Foreskin keratinocyte (primary cell): ENCODE measurements at places on chromosomes 3 and 15.

DNA sequence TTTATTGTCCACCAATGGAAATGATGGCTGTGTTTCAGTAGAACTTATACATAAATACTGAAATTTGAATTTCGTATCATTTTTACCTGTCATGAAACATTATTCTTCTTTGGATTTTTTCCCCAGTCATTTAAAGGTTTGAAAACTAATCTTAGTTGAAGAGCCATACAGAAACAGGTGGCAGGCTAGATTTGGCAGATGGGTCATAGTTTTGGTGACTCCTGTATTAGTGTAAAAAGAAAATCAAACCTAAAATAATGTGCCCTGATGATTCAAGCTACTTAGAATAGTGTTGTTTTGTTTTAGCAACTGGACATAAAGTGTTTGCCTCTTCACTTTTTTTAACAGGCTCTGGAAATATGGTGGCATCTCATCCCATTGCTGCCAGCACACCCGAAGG, 68.9 kb downstream of the SIDT1 start:
- no peak for DNase-seq

GRCh38 chr15:26873846-26874245, 7.0 kb downstream of the GABRA5 start:
- DNase-seq: no peak

DNA sequence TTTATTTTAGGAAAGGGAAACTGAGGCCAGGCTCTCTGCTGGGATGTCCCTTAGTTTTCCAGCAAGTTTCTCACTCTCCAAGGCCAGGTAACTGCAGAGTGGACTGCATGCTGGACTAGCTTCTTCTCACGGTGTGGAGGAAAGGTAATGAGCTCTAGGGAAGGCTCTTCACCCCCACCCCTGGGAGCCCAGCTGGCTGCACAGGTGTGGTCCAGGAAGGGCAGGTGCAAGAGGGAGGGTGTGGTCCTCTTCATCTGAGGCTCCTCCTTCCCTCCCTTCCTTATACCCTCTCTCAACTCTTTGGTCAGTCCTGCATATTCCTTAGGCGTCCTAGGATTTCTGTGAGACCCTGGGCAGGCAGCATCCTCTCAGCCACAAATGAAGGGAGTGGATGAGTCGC, 33.9 kb downstream of the RNU5B-1 start:
- DNase-seq: no peak

DNA sequence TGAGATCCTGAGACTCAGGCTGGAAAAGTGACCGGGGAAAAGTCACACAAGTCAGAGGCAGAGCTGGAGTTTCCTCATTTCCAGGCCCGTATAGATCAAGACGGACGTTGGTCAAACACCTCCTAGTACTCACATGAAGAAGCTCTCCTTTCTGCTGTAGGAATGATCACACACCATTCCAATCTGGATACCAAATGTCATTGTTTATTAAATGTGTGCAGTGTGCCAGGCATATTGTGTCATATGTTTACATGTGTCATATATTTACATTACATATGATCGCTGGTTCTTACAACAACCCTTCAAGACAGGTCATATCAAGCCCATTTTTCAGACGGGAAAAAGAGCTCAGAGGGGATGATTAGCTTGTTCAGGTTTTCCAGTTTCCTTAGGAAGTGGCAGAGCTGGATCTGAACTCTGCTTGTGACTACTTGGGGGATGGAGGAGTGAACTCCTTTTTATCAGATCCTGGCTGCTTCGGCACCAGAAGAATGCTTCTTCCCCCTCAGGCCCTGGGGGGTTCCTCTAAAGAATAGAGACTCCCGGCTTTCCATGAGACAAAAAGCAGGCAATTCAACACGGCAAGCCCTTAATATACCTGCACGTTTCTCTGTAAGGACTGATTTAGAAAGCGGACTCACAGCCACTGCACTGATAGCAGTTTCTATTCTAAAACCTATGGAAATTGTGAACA, 41.9 kb downstream of the FAM43A start:
- no peak for DNase-seq

DNA sequence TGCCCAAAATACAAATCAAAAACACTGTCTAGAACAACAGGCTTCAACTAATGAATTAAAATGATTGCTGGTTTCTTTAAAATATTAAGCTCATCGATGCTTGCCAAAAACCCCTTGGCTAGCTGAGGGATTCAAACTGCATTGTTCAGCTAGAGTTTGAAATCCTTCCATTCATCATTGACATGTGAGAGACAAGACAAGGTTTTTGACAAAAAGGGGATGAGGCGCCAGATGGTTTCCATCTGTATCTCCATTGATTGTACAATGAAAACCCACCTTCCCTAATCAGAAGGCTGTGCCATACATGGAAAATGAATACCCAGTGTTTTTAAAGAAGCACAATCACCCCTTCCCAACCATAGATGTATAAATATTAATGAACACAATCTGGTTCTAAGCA, 67.8 kb downstream of the THRB start:
- DNase-seq: no peak

DNA sequence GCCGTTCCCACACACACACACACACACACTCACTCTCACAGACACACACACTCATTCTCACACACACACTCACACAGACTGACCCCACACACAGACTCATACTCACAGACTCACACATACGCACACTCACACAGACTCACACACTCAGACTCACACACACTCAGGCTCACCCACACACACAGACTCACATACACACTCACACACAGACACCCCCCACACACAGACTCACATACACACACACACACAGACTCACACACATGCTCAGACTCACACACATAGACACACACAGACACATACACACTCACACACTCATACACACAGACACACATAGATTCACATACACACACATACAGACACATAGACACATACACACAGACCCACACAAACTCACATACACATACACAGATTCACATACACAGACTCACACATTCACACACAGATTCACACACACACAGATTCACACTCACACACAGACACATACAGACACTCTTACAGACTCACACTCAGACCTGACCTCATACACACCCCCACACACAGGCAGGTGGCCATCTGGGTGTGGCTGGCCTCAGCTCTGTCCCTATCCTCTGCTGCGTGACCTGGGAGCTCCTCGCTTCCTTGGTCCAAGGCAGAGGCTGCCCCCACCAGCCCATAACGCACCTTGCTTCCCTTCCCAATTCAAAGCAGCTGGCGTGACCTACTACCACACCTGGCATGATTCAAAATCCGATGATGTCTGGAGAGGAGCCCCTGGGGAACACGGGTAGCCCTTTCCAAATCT, 1.9 kb downstream of the C3orf22 start:
- DNase-seq: no peak

DNA sequence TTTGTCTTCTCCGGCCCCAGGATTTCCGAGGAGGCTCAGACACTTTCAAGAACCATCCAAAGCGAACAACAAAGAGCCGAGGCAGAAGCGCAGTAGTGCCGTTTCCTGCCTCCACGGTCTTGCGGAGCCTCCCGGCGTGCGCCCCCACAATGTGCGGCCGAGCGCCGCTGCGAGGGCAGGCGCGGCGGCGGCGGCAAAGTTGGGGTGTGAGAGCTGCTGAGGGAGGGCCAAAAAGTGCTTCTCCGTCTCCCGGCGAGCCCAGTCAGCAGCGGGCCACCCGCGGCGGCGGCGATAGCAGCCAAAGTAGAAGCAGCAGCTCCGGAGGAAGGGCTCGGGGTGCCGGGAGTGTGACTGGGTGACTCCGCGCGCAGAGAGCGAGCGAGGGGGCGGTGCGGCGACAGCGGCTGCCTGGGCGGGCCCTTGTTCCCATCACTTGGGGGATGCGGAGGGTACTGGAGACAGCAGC, 749.1 kb downstream of the ROBO1 start:
- DNase-seq: peak; percentile 57

GRCh38 chr15:25774871-25775270, 88.3 kb downstream of the ATP10A start:
- no peak for DNase-seq

- DNase-seq: no peak
Measured at GRCh38 chr3:187958432-187959003, 195.4 kb upstream of the LPP start.

- DNase-seq: no peak
Measured at GRCh38 chr3:32778389-32778788, 39.4 kb upstream of the TRIM71 start.

DNA sequence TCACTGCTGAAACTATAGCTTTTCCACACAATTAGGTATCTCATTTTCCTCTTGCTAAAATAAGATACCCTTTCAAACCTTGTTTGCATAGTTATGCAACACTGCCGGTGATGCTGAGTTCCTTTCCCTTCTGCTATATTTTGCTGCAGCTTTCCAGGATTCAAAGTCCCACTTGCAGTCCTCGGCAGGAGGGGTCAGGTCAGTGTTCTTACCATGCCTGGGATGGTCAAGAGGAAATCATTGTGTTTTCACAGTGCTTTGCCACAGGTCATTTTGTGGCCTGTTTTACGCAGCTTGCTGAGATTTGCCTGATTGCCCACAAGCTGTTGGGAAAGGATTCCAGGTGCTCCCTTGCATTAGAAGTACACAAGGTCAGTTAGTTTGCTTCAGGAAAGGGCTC, 156.9 kb downstream of the B3GALNT1 start:
- no peak for DNase-seq

DNA sequence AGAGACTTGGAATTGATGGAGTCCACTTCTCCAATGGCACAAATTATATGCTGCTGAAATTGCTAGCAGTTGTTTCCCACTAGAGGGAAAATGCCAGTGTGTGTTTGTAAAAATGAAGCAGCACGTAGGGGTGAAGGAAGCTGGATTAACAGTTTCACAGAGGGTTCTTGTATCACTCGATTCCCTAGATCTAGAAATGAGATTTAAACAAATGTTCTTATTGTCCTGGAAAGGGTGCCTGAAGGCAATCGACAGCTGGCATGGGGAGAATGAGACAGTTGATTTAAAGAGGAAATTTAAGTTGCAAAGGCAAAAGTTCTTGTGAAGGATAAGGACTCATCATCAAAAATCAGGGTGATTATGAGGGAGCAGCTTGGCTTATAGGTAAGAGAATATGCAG, 234.8 kb upstream of the ARPP21 start:
- no peak for DNase-seq

GRCh38 chr15:91970142-91970541, 116.6 kb downstream of the SLCO3A1 start:
- no peak for DNase-seq

DNA sequence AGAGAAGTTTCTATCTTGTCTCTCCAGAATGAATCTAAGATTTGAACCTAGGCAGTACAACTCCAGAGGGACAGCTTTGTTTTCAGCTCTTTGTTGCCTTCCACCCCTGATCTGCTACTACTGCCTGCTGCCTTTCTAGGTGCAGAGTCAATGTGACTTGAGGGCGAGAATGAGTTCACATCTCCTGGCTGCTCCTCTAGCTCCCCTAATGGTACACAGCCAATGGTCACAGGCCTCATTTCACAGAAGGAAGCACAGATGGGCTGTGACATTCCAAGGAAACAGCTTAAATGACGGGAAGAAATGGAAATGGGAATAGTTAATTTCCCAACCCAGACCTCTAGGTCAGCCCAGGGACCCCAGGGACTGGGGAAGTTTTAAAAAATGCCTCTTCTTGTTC, 32.4 kb downstream of the FAM43A start:
- DNase-seq: no peak

- DNase-seq: no peak
Measured at GRCh38 chr3:151726016-151726415, 7.7 kb upstream of the AADACL2 start.

- DNase-seq: no peak
Measured at GRCh38 chr15:76163457-76164295, 103.9 kb downstream of the TMEM266 start.
